Occipital lobe (tissue), 3 donors: ENCODE measurements at places on chromosomes 2 and 18. TPM values are rescaled to one million over a fixed set of nuclear protein-coding genes. Genes with fewer than 3 reads are reported as not detected.

DNA sequence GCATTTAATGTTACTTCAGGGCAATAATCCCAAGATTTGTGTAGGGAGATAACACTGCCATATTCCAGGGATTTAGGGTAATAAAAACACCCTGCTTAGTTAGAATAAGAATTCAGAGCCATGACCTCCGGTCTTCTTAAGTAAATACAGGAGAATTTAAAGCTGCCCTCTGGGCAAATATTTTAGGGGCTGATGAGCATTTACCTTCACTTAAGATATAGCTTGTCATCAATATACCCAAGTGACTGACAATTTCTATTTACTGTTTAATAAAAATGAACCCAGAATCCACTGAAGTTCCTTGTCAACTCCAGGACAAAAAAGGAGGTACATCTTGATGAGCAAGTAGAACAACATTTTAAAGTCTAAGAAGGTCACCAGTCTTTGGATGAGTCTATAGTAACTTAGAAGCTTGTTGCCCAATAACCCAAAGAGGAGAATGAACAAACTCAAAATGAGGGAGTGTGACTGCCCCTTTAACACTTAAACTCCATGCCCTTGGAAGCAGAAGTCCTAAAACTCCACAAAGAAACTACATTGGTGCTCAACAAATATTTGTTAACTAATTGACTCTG lies 24.3 kb upstream of the IKZF2 start:
- no peak for DNase-seq

- DNase-seq: no peak
Observed at GRCh38 chr2:170339322-170339721, 161.4 kb downstream of the MYO3B start.

DNA sequence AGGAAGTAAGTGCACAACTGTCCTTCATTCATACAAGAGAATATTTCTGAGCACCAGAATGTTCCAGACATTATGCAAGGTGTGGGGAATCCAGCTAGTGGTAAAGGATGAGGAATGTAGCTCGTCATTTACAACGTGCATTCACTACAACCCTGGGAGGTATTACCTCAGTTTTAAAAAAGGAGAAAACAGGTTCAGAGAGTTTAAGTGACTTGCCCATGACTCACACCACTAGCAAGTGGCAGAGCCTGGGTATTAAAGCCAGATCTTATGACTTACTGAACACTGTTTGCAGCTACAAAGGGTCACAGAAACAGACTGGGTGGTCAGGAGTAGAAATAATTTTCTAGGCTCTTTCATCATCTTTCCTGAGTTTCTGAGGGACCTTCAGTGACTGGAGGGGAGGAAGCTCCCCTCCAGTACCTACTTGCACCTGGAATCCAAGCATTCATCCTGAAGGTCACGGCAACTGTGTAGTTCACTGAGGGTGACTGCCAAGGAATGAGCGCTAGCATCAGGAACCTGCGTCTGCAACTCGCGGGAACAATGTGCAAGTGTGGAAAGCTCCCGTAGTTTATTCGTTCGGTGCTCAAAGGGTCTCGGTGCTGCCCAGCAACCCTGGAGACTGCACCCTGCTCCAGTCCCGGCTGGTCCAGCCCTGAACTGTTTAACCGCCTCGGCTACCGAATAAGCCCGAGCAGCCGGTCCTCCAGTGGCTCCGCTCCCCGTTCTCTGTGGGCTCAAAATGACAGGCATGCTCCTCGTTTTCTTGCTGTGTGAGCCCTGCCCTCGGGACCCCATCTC lies 647 bp downstream of the CCDC121 start:
- DNase-seq: no peak

NEU4 gene
- total RNA-seq: 0.31 TPM

DNA sequence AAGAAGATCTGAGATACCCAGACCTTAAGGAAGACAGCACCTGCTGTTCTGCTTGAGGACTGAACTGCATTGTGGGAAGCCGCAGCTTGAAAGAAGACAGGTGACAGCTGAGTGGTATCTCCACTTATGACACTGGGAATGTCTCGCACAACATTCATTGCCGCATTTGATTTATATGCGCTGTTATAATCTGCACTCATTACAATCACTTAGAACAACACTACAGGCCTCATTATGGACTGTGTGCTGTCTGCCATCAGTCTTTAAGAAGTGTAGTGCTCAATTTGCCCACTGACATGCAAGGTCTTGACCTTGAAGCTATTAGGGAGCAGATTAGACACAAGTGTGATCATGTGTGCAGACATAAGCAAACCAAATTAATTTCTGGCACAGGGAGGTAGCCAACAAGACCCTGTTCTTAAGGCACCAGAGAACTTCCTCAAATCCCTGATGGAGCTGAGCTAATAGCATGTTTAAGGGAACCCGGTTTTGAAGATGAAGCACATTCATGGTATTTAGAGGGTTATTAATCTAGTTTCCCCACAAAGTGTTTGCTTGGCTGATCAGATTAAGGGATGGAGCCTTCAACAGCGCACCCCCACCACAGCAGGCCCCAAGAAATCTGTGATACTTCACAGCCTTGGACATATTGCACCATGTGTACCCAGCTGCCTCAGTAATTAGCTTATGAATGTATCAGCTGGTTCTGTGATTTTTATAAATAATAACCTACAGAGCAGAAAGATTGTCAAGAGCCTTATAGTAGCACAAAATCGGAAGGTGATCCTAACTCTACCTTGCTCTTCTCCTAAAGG lies 146.8 kb downstream of the SATB2 start:
- DNase-seq: no peak

CD302 gene
- 2.5 TPM for total RNA-seq

GRCh38 chr18:76490033-76490432 lies 5.0 kb downstream of the ZNF516 start:
- no peak for DNase-seq

DNA sequence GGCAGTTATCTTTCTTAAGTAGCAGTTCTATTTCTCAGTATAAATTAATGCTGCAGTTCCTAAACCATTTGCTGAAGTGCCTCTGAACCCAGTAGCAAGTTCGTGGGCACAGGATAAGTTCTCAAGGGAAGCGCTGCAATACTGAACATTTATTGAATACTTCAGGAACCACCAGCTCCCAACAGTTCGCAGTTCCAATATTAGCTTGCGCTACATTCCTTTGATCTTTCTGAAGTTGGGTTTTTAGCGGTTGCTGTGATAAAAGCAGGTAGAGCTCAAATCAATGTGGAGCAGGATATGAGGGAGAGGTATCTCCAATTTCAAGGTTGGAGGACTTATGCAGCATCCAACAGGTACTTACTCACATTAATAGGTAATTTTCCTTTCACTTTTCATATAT lies 33.7 kb downstream of the PDCL3 start:
- no peak for DNase-seq
